Dorsolateral prefrontal cortex (tissue), 122 donors: ENCODE measurements at places on chromosomes 5 and 9.

GRCh38 chr5:170917113-170917512 lies 55.3 kb downstream of the RANBP17 start:
- DNase-seq: no peak

GRCh38 chr5:80117446-80117845 lies 82.3 kb downstream of the THBS4 start:
- no peak for DNase-seq

DNA sequence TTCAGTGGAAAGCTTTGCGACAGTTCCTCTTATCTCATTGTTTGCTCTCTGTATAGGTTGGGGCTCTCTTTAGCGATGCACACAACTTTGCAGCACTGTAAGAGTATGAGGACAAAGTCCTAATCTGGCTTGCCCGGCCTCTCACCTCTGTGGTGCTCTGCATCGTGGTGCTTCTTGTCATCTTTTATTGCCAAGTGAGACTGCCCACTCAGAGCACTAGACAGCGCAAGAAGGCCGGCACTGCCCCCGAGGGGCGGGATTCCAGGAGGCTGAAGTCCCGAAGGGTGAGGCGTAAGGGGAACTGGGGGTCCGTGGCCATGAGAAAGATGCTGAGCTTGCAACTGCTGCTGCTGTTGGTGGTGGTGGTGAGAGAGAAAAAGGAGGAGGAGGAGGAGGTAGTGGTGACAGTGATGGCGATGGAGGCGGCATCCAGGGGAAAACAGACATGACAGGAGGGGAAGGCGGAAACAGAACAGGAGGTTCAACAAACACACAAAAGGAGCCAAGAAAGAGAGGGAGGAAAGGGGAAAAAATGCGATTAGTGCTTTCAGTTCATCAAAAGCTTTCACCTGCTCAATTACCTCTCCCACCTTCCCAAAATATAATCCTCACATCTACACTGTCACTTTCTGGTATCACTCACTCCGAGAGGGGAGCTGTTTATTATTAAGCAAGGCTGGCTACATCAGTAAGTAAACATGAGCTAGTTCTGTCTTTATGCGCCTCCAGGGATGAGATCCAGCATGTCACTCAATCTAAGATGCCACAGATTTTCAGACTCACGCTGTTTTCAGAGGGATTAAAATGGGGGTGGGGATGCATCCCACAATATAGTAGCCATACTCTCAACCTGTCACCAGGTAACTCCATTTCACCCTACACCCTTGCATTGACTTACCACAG lies 55.1 kb downstream of the TLE1 start:
- no peak for DNase-seq

DNA sequence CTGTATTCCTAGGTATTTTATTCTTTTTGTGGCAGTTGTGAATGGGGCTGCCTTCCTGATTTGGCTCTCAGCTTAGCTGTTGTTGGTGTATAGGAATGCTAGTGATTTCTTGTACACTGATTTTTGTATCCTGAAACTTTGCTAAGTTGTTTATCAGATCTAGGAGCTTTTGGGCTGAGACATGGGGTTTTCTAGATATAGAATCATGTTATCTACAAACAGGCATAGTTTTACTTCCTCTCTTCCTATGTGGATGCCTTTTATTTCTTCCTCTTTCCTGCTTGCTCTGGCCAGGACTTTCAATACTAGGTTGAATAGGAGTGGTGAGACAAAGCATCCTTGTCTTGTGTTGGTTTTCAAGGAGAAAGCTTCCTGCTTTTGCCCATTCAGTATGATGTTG lies 129.9 kb downstream of the DMXL1 start:
- DNase-seq: no peak

GRCh38 chr5:58680503-58680902 lies 97.6 kb downstream of the RAB3C start:
- no peak for DNase-seq

DNA sequence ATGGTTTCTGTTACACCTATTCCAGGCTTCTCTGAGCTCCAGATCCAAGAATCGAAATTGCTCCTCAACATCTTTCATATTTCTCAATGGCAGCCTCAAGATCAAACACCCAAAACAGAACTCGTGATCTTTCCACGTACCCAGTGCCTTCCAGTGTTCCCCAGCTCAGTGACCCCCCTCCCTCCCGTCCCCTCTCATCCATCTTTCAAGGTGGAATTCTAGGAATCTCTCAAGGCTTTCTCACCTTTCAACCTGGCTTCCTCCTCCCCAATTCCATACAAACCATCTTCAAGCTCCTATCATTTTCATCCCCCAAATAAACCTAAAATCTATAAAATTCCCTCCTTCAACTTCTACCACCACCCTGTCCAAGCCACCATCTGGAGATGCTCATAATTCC lies 615.3 kb downstream of the BNC2 start:
- DNase-seq: no peak

- DNase-seq: no peak
These were observed 786.5 kb upstream of the ACO1 start for GRCh38 chr9:31597977-31598376.

- no peak for DNase-seq
These were observed 38.1 kb downstream of the FAM240B start for GRCh38 chr9:38681747-38682227.

GRCh38 chr5:179176571-179177230 lies 116.5 kb downstream of the ZNF354C start:
- DNase-seq: no peak

- DNase-seq: no peak
These were observed 6.9 kb upstream of the SLC27A4 start for GRCh38 chr9:128333451-128333869.

DNA sequence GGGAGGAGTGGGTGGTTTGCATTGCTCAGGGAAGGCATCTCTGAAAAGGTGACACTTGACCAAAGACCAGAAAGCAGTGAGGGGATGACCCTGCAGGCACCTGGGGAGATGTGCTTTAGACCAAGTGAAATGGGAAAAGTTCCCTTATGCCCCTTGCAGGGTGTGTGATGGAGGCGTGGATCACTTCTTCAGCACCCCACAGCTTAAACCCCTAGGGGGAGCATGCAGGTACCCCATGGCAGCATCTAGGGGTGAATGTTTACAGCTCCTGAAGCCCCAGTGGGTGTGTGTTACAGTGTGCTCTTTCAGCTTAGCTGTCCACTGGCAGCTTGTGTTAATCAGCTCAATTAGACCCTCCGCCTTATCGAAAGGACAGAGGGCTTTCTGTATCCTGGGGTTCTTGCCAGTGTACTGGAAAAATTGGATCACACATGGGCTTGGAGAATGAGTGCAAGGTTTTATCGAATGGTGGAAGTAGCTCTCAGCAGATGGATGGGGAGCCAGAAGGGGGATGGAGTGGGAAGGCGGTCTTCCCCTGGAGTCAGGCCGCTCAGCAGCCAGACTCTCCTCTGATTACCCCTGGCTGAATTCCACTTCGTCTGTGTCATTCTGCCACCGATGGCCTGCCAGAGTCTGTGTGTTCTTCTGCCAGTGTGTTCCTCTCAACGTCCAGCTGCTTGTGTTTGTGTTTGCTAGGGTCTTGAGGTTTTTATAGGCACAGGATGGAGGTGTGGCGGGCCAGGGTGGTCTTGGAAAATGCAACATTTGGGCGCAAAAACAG lies 6.3 kb downstream of the BHMT2 start:
- no peak for DNase-seq

DNA sequence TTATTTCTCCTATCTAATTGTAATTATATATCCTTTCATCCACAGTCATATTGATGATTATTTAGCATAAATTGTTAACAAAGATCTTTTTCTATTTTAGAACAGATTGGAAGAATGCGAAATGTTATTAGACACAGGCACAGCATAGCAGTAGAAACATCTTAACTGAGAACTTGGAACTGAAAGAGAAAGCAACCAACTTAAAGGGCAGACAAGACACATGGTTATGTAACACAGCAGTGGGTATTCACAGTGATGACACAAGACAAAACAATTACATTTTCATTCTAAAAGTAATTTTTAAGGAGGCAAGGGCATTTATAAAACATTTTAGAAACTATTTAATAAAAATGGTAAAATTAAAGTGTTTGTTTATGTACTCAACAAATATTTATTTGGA lies 57.7 kb upstream of the MEF2C start:
- DNase-seq: no peak

GRCh38 chr9:109379513-109379912 lies 58.7 kb upstream of the EPB41L4B start:
- DNase-seq: no peak

GRCh38 chr5:67542479-67542878 lies 345.9 kb upstream of the CD180 start:
- DNase-seq: no peak

DNA sequence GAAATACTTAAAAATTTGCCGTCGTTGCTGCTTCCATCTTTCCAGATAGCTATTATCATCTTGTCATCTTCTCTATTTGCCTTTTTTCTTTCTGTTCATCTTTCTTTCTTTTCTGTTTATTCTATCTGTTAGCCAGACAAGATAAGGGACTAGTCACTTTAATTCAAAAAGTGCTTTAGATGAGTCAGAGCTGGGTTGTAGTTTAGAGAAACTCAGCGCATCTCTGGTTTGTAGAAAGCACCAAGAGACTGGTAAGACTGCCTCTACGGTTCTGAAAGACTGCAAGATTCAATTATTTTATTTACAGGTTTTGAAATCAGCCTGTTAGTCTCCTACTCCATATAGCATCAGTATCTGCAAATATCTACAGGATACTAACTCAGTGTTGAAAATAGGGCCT lies 562.8 kb upstream of the RIOK2 start:
- no peak for DNase-seq

GRCh38 chr9:82781921-82782392 lies 281.0 kb downstream of the RASEF start:
- no peak for DNase-seq

- no peak for DNase-seq
These were observed 71.2 kb downstream of the MARCHF11 start for GRCh38 chr5:16108418-16108817.

- DNase-seq: no peak
These were observed 48.2 kb downstream of the RXRA start for GRCh38 chr9:134374301-134375010.

GRCh38 chr5:135822286-135822685 lies 12.2 kb upstream of the SLC25A48 start:
- DNase-seq: no peak

GRCh38 chr5:80837679-80838078 lies 122.5 kb upstream of the RASGRF2 start:
- no peak for DNase-seq

DNA sequence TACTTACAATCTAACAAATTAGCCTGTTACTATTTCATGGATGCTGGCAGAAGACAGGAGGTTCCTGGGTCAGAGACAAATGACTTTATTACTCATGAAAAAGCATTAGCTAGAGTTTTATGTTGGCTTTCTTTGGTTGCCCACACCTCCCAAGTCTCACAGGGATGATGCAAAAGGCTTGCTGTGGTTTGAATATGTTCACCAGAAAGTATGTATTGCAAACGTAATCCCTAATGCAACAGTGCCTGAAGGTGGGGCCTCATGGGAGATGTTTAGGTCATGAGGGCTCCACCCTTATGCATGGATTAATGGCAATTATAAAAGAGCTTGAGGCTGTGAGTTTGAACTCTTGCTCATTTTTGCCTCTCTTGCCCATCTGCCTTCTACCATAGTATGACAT lies 28.5 kb downstream of the DPYSL3 start:
- no peak for DNase-seq

DNA sequence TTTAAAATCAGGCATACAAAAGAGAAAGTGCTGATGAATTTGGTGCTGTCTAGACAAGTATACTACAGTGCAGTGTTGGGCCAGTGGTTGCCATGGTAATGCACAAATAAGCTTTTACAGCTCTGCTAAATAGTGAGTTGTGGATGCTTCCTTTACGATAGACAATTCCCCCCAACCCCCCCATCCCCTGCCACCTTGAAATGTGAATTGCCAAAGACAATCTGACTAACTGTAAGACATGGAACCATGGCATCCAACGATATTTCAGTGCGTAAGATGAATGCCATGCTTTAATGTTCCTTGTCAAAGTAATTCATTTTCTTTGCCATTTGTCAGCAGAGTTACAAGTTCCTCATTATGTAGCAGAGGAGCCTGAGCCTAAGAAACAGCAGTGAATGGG lies 91.5 kb upstream of the NREP start:
- no peak for DNase-seq

DNA sequence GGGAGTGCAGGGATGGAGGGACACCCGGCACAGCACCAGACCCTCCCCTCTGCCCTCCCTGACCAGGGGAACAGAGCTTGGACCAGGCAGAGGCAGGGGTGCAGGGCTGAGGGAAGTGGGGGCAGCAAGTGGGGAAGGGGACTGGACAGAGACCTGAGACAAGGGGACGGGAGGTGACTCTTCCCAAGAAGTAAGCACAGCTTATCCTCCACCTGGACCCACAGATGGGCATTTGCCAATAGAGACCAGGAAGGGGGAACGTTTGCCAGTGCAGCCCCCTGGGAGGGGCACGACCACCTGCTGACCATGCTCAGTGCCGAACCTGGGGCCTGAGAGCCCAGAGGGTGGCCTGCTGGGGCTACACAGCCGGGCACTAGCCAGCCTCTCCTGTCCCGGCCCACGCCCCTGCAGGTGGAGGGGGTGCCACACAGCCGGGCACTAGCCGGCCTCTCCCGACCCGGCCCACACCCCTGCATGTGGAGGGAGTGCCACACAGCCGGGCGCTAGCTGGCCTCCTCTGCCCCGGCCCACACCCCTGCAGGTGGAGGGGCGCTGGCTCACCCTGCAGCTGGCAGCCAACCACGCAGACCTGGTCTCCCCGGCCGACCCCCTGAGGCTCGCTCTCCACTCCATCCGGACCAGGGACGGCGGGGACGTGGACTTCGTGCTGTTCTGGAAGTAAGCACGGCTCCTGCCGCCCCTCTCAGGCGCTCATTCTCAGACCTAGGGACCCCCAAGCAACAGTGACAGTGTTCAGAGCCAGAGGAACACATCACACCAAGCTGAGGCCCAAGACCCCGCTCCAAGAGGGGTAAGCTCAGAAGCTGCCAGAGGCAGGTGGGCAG lies 24.3 kb downstream of the GLT6D1 start:
- DNase-seq: no peak

GRCh38 chr5:167792514-167792913 lies 498.9 kb upstream of the WWC1 start:
- no peak for DNase-seq

GRCh38 chr9:88875400-88876120 lies 115.7 kb upstream of the S1PR3 start:
- DNase-seq: no peak

DNA sequence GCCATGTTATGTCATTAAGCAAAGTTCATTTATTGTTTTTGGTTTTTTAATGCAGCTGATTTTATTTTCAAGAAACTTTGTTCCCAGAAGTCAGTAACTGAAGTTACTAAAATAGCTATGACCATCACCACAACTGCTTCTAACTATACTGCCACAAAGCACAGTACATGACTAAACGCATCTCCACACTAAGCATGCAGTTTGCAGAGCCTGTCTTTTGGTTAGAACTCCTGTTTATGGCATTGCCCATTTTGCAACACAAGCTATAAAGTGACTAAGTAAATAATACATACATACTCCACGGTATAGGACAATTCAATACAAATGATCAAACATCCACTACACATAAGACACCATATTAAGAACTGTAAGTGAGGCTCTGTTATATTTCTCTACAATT lies 109.7 kb downstream of the MLLT3 start:
- DNase-seq: no peak

DNA sequence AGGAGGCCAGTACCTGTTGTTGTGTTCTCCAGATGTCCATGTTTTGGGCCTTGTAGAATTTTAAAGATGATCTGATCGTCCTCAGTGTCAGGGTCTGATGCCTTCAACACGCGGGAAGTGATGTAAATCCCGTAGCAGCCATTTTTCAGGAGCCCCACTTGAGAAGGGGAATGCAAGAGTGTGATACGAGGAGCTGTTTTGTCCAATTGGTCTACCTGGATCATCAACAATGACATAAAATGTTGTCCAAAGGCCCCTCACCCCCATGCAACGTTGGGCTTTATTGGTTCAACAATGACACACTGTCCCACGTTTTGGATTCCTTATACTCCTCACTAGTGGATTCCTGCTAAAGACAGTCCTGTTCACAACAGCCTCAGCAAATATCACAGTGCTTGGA lies 48.1 kb upstream of the CER1 start:
- DNase-seq: no peak
